ENCODE measurements at places on chromosomes 12 and 14. TPM values are rescaled to one million over a fixed set of nuclear protein-coding genes. Genes with fewer than 3 reads are reported as not detected.
A peak's percentile ranks its signal among the peaks of the same experiment; 100 is the strongest.

DNA sequence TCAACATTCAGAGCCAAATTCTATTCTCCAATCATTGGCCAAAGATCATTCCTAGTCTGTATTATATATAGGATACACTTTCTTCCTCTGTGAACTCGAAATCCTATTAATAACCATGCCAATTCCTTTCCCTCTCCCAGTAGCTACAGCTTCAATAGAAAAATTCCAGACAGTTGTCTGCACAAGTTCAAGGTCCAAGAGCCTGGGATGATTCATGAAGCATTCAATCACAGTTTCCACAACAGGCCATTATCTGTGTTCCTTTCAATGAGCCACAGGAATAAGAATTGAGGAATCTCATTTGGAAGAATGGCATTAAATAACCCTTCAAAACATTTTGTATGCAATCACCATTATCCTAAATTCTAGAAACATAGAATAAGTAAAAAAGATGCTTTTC lies 437.4 kb downstream of the RMST start:
- no peak for DNase-seq

GRCh38 chr12:124411281-124411878 lies 116.5 kb downstream of the RFLNA start:
- DNase-seq, result no peak

DNA sequence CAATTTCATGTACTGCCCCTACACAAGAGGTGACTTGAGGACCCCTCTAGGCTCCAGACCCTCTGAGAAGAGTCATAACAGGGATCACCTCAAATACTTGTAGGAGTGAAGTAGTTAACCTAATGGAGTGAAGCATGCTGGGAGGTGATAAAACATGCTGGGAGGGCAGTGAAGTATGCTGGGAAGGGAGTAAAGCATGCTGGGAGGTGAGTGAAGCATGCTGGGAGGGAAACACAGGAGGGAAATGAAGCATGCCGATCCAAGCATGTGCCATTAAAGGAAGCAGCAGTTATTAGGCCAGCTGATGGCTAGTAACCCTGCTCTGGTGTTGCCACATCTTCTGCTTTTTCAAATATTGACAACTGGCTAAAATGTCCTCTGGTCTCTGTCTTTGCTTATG lies 70.7 kb upstream of the TRHDE start:
- no peak for DNase-seq

DNA sequence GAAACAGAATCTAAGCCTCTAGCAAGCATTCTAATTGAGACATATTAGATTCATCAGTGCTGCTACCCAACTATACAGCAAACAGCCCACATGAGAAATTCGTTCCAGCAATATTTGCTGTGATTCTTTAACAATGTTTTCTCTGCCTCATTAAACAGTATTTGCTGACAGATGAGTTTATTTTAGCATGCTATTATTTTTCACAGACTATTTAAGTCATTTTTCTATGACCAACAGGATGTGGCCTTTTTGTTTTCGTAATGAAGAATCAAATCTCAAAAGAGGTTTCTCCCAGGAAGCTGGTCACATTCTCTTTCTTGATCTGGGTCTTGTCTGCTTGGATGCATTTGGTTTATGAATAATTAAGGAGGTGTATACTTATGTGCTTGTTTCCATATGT lies 23.2 kb upstream of the SERPINA12 start:
- no peak for DNase-seq

DNA sequence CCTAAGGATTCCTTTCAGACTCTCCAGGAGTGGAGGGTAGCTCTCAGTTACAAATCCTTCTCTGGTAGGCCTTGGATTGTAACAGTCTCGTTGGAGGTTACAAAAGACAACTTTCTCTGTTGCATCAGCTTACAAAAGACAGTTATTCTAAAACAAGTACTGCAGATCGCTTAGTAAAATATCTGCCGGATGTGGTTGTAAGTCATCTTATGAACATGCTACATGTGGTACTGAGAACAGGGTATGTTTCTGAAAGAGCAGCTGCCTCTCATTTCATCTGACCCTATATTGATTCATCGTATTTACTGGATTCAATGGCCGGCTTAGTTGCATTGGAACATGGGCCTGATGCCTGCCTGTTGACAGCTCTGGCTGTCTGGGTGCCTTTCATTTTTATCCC lies 157.4 kb downstream of the PTCSC3 start:
- DNase-seq, result no peak

DNA sequence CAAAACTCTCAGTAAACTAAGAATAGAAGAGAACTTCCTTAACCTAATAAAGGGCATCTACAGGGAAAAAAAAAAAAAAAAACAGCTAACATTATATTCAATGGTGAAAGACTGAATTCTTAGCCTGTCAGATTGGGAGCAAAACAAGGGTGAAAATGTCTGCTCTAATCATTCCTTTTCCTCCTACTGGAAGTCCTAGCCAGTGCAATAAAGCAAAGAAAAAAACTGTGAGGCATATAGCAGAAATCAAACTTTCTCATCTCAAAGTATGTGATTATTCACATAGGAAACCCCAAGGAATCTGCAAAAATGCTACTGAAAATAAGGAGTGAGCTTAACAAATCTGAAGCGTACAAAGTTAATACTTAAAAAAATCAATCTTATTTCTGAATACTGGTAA lies 170.7 kb downstream of the NUAK1 start:
- DNase-seq, result no peak

DNA sequence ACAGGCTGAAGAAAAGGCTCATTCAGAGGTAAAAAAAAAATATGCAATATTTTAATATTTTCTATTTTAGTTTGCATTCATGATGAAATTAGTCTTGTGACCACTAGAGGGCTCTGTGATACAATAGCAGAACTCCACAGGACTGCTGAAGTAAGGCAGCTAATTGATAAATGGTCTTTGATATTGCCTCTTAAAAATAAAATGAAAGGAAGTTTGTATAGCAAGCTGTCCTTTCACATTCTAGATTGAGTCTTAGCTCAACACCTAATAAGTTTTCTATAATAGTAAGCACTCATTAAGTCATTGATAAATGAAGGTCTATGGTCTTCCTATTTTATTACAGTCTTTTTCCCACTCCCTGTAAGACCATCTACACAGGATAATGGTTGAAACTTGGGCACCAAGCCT lies 315.7 kb downstream of the NAV3 start:
- peak; percentile 5 for DNase-seq

- no peak for DNase-seq
These were observed 1.6 kb downstream of the TRAFD1 start for GRCh38 chr12:112126911-112127310.

DNA sequence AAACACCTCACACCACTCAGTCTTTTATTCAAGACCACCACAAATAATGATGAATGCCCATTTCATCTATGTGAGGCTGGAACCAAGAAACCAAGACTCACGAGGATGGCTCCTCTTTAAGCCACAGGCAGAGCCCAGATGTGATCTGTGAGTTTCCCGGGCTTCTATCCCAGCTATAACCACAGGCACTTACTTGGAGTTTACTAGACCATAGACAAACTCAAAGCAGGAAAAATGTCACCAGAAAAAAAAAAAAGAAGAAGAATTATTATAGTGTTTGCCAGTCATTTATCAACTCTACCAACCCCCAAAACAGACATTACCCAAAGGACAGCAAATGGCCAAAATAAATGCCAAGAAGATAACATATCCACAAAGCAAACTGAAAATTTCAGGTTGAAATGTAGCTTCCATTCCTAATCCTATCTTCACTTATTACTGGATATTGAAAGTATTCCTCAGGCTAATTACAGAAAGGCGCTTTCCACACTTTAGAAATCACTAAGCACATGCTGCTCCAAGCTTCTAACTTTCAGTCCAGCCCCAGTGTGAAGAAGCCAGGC lies 44.7 kb downstream of the ZFYVE1 start:
- no peak for DNase-seq

- no peak for DNase-seq
These were observed 2.5 kb downstream of the TAMALIN start for GRCh38 chr12:52009081-52009751.

DNA sequence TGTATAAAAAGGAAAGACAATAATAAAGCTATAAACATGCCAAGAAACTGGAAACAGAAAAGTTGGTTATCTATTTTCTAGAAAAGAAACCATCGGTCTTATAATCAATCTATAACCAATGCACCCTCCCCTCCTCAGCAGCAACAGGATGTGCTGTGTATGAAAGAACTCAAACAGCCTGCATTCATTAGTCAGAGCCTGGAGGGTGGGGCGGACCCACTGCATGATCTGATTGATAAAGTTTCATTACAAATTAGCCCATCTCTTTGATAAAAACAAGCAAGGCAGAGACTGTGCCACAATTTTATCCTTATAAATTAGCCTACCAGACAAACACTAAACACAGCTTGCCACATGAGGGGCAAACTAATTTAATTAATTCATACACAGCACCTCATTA lies 448.1 kb downstream of the BCAT1 start:
- no peak for DNase-seq

- DNase-seq, result no peak
These were observed 40.3 kb downstream of the LEMD3 start for GRCh38 chr12:65209655-65210043.

- DNase-seq, result no peak
These were observed 170.2 kb downstream of the ERC1 start for GRCh38 chr12:1161197-1161596.

DNA sequence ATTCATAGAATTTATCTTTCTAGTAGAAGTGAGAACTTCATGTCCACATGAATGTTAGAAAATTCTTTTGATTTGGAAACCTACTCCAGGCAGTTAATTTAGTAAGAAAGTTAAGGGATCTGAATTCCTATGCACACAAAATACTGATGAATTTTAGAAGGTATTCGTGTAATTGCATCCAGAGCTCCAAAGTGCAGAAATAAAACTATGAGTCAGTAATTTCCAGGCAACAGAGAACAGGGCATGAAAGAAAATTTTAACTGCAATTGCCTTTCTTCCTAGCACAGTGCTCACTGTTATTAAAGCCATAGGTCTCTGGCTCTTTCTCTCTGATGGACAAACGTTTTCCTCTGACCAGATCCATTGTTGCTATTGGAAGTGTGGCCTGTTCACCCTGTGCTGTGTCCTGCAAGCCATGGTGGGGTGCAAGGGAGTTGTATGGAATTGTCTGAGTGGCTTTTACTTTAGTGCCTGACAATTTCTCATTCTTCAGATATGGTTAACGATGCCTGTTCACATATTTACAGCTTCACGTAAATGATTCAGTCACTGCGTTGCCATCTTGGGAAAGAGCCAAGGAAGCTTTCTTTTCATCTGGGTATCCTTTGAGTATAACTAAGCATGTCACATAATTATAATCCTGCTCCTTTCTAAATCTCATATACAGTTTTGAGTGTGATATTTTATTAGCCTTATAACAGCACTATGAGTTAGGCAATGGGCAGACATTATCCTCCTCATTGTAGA lies 145.1 kb downstream of the ACSS3 start:
- no peak for DNase-seq

- no peak for DNase-seq
These were observed 153.6 kb downstream of the PHLDA1 start for GRCh38 chr12:75877763-75878621.

DNA sequence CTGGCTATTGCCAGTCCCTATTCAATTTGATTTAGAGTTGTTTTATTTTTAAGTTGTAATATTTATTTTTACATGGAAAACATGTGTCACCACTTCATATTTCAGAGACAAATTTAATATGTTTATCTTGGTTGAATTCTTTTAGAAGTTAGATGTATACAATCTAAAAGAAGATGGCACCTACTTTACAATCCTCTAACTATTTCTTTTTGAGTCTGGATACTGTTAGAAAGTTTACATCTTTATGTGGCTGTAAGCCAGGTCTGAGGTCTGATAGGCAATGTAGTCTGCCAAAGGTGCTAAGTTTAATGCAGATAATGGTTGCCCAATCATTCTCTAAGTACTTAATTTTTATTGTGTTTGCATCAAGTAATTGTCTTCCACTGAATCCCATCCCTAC lies 7.2 kb upstream of the LMO3 start:
- DNase-seq, result no peak

DNA sequence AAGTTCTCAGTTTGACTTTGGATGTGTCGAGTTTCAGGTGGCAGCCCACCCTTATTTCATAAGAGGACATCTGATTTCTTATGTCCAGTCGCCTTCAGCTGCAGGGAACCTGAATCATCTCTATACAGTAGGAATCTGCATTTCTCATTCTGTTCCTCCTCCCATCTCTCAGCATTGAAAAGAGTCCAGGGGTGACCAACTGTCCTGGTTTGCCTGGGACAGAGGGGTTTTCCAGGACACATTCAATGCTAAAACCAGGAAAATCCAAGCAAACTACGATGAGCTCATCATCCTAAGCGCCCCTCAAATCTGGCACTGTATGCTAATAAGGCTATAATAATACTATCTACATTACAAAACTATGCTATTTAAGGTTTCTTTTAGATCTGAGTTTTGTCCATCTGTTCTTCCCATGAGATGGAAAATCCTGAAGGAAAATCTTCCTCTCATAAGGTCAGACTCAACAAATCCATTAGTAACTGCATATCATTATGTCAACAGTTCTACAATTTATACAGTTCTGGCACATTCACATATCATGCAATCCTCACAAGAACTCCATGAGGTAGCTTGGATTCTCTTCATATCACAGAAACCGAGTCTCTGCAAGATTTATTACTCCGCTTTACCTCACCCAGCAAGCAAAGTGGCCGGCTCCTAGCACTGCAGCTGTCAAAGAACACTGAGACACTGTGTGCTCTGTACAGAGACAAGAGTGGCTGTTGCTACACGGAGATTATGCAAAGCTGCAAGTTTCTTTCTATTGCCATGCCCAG lies 15.6 kb upstream of the CALM1 start:
- DNase-seq, result no peak

DNA sequence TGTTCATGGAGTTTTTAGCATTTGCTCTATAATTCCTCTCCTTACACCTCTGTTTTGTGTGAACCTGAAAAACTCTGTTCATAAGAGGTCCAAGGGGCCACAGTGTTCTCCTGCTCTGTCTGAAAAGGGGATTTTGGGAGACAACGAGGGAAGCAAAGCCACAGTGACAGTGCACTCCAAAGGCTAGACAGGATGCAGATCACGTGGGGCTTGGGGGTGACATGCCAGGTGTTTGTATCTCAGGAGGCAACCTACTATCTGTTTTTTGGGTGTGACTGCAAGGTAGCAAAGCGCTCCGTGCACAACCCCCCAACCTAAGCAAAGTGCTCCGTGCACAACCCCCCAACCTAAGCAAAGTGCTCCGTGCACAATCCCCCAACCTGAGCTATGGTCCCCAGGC lies 5.1 kb upstream of the CHD4 start:
- no peak for DNase-seq

- DNase-seq, result peak; percentile 33
These were observed 1.4 kb downstream of the BCL11B start for GRCh38 chr14:99270458-99271220.

DNA sequence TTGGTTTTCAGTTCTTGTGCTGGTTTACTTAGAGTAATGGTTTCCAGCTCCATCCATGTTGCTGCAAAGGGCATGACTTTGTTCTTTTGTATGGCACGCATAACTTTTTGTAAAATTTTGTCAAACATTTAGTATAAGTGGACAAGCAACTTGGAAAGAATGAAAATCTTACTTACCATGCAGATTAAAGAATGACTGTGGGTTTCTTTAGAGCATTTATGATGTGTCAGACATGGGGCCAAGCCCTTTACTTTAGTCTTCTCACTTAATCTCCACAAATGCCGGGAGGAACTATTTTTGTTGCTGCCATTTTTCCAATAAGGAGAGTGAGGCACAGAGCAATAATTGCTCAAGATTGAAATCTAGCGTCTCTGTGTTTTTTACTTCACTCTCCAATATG lies 652.5 kb upstream of the TBX3 start:
- no peak for DNase-seq

Gene ASCL1
- not detected for total RNA-seq

Gene GNPTAB
- 47.9 TPM for total RNA-seq

Gene HHIPL1
- total RNA-seq, result 0.16 TPM

Gene CLEC4A
- 0.82 TPM for total RNA-seq

Gene KCNC2
- total RNA-seq, result not detected

Gene EPYC
- not detected for total RNA-seq

Gene ADCY6
- total RNA-seq, result 0.70 TPM

Gene ABHD4
- total RNA-seq, result 20.9 TPM

Gene ITGB7
- total RNA-seq, result 498 TPM
